SJSA1 (cell line): ENCODE measurements at places on chromosomes 3 and 15.

DNA sequence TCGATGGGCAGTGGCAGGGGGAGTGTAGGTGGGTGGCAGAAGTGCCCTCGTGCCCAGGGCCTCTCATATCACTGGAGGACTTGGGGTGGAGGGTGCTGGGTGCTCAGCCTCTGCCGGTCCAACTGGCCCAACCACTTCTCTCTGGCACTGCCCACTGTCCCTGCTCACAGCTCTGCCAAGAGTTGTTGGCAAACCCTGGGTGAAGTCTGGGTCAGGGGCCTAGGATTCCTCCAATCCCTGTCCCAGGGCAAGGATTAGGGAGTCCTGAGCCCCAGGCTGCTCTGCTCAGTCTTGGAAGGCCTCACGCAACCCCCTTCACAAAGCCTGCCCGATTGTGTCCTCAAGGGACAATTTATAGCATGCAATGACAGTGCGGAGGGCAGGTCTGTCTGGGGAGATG lies 5.2 kb upstream of the PRKCD start:
- no peak for DNase-seq

DNA sequence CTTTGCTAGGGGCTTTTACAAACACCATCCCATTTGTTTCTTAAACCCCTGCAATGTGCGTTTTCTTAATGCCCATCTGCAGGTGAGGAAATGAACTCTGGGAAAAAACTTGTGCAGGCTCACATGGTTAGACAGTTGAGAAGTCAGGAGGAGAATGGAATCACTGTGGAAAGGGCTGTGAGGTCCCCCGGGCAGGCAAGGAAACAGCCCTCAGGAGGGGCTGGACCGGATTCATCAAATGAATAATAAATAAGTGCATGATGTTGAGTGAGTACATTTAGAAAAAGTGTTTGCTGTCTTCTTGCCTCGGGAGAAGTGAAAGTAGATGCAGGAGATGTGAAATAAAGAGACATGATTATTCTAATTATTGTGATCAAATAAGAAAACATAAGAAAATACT lies 76.6 kb downstream of the PGPEP1L start:
- no peak for DNase-seq

DNA sequence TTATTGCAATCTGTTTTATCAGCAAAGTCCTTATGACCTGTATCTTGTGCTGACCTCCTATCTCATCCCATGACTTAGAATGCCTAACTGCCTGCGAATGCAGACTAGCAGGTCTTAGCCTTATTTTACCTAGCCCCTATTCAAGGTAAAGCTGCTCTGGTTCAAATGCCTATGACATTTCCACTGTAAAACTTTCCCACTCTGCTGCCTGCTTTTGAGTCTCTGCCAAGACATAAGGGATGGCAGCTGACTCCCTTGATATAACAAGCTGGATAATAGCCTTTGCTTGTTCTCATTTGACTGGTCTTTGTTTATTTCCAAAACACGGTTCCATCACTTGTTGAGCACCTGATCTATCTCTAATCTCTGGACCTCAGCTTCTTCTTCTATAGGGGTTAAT lies 131.9 kb upstream of the STRIT1 start:
- DNase-seq: no peak

DNA sequence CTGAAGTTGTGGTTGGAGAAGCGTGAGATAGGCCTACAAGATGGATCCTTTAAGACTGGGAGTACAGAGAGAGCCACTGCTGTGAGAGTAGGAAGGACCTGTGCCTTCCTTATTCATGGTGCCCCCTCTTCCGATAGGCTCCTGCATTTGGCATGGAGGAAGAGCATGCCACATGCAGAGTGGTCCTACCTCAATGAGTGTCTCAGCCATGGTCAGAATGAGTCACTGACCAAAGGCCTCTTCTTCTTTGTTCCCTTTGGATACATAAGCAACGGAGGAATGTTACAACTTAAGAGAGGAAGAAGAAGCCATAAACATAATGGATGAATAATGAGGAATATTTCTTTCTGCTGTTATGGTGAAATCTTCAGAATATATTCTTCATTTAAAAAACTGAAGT lies 681.2 kb upstream of the GRM7 start:
- peak; percentile 62 for DNase-seq

DNA sequence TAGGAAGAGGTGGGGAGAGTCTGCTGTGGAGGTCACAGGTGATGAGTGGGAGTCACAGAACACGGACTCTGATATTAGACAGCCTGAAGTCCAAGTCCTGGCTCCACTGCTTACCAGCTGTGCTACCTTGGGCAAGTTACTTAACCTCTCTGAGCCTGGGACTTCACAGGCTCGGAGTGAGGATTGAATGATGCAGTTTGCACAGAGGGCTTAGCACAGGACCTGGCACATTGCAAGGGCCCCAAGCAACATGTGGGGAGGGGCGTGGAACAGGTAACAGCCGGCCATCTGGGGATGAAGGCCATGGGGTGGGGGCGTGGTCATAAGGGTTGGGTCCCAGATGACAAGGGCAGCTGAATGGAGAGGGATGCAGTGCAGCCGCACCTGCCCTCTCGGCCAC lies 4.3 kb upstream of the ITIH3 start:
- no peak for DNase-seq

- no peak for DNase-seq
Observed at GRCh38 chr15:59140422-59141226, 35.7 kb downstream of the CCNB2 start.

GRCh38 chr15:29904757-29905417 lies 82.6 kb upstream of the TJP1 start:
- DNase-seq: no peak
